Activated CD4-positive, alpha-beta T cell treated with anti-CD3 and anti-CD28 coated beads for 48 hours (primary cell): ENCODE measurements at places on chromosomes 1 and 21.

- no peak for DNase-seq
These were observed 12.5 kb downstream of the MECR start for GRCh38 chr1:29218223-29218622.

DNA sequence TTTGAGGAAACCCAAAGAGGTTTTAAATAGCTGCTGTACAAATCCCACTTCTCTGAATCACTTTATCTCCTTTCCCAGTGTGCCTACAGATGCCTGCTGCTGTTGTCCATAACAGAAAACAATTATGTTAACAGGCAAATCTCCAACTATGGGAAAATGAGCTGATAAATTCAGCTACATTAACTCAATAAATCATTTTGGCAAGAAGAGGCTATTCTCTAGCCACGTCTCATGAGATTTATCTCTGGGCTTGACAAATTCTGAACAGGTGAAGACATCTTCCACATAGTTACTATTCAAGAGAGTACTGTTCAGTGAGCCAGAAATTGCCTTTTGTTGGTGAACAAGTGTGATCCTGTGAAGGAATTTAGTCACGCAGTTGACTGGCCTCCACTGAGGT, 327.1 kb upstream of the FMN2 start:
- DNase-seq, result no peak

DNA sequence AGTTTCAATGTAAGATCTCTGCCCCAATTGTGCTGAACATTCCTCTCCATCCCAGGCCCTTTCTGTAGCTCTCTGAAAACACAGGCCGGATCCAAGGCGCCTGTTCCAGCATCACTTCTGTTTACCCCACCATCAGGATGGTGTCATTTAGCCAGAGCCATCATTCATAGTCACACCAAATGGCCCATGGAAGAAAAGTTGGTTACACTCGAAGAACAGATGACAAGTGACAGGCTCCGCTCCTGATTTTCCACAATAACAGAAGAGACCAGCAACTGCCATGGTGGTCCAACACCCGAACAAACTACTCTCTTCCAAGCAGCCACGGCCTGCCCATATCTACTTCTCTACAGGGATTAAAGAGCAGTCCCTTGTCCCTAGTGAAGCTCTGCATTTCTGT, 59.9 kb upstream of the PROX1 start:
- DNase-seq, result no peak

DNA sequence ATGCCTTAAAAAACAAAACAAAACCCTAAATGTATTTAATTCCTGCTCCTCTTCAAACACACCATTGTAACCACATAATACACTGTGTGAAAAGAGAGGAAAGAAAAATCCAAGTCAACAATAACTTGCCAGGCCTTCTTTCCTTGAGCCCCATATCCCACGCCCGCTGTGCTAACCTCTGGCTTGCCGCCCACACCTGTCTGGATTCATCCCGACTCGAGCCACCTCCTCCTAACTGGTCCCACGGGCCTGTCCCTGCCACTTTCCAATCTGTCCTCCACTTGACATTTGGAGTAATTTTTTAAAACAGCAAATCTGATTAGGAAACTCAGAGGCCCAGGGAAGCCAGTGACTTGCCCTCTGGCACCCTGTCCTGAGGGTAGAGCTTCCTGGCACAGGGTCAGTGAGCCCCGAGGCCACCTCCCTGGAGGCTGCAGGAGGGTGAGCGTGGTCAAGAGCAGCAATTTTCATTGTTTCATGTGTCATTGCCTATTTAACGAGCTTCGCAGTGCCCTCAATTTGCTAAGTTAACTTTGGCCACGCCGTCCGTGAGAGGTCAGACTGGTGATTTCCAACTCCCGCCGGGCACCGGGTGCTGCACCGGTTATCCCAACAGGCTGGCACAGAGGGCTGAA, 54.1 kb downstream of the B3GALT5 start:
- no peak for DNase-seq

- peak; percentile 50 for DNase-seq
These were observed 719 bp downstream of the EYA3 start for GRCh38 chr1:28087614-28088167.

DNA sequence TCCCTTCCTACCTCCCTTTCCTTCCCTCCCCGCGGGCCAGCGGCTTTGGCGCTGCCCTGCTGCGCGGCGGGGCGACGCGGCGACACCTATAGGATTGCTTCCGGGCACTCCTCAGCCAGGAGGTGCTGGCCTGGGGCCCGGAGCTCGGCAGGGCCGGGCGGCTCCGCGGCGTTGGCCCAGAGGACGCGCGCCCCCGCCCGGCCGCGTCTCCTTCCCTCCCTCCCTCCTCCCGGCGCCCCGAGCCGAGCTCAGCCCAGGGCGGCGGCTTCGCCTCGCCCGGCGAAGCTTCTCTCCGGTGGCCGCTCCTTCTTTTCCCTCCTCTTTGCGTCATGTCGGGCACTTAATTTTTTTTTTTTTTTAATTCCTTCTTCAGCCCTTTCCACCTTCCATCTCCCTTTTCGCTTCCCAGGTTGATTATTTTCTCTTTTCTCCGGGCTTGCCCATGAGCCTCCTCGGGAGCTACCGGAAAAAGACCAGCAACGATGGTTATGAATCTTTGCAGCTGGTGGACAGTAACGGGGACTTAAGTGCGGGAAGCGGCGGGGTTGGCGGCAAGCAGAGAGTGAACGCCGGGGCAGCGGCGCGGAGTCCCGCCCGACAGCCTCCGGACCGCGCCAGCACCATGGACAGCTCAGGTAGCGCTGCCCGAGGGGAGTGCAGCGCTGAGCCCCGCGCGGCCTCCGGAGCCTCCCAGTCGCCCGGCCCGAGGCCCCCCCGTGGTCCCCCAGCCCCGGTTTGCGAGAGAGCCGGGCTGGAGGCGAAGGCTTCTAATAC, at the start of gene DNAJC6:
DNAJC6 (plus strand) TSS at position 240 of the 774 bp plus-strand sequence; CDS start at position 443, 203 bp downstream.
- DNase-seq, result peak; percentile 70

DNA sequence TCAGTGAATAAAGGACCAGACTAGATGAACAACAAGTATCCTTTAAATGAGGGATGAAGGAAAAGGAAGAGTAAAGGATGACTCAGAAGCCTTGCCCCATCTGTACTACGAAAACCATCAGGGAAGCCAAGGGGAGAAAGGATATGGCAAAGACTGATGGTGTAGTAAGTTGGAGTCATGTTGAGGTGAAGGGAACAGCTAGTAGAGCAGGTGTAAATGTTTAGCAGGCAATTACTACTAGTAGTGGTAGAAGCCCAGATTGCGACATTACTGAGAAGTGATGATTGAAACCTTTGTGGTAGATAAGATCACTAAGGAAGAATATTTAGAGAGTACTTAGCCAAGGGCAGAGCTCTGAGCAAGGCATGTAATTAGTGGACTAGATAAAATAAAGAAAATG, 84.0 kb downstream of the PHTF1 start:
- no peak for DNase-seq

DNA sequence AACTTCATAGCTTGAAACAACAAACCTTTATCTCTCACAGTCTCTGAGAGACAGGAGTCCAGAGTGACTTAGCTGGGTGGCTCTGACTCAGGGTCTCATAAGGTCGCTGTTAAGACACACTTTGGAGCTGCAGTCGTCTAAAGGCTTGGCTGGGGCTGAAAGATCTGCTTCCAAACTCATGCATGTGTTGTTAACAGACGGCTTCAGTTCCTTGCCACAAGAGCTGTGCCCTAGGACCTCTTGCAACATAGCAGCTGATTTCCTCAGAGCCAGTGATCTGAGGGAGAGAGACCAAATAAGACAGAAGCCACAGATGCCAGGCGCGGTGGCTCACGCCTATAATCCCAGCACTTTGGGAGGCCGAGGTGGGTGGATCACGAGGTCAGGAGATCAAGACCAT, 176.8 kb downstream of the DISC1 start:
- no peak for DNase-seq

DNA sequence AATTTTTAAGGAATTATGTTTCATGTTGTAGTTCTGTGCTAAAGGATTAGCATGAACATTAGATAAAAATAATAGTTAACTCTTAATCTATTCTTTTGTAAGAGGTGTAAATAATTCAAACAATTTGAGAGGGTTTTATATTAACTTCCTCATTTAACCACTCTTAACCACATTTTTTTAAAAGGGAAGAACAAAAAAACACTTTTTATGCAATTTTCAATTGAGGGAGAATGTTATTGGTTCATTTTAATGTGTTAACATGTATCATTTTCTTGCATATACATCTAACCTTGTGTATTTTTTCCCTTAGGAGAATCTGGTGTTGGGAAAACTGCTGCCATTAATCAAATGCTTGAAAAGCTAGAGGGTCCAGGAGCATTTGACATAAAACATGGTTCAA, 169.0 kb downstream of the LBR start:
- DNase-seq, result no peak

DNA sequence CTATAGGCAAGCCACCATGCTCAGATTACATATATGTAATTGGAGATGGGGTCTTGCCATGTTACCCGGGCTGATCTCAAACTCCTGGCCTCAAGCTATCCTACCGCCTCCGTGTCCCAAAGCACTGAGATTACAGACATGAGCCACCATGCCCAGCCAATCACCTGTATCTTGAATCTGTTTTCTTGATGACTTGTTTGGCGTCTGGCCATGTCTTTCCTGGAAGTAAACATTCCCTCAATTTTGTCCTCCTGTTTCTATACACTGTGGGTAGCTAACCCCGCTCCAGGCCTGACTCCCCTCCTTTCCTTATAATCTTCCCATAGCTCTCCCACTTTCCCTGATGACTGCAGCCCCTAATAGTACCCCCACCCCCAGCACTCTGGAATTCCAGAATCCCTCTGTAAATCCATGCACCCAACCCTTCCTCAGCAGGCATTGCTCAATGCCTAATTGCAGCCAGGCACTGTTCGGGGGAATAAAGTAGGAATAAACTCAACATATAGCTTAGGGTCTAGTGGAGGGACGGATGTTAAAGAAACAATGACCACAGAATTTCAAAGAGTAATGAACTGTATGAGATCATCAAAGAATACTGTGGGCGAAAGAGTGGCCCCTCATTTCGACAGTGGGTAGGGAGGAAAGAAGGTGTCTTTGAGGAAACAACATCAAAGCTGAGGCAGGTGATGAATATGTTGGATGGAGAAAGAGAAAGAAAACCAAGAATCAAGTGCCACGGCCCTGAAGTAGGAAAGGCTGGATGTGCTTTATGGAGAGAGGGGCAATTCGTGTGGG, 161.5 kb downstream of the ADSS2 start:
- DNase-seq, result no peak

DNA sequence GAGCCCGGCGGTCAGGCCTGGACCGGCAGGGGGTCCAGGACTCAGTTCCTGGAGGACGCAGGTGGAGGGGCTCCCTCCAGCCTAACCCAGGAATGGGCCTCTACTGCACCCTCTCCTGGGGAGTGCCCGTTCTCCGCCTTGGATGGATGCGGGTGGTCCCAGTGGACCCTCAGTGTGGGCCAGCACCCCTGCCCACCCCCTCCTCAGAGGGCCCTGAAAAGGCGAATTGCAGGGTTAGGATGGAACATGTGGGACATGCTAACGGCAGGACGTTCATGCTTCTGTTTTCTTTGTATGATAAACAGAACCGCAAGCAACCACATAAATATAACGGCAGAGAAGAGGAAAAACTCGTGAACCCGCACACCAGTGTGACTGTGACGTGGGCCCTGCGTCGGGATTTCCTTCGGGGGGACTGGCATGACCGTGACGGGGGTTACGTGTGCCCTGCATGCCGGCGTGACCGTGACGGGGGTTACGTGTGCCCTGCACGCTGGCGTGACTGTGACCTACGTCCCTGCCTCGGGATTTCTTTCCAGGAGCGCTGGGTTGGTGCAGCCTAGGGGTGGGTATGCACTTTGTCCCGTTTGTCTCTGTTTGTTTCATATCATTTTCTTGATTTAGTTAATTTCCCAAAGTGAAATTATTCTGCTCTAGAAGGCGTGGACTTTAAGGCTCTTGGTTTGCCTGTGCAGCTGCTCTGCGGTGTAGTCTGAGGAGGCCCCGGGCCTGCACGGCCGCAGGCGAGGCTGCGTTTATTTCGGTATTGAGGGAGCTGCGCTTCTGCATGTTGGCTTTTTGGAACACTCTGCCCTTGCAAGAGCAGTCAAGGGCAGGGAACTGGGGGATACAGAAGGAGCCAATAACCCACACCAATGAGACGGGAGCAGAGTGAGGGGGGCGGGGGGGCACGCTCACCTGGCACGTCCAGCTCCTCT, 3.1 kb downstream of the FTCD start:
- DNase-seq, result peak; percentile 0

GRCh38 chr1:27144920-27145661, 9.8 kb downstream of the SLC9A1 start:
- DNase-seq, result no peak

DNA sequence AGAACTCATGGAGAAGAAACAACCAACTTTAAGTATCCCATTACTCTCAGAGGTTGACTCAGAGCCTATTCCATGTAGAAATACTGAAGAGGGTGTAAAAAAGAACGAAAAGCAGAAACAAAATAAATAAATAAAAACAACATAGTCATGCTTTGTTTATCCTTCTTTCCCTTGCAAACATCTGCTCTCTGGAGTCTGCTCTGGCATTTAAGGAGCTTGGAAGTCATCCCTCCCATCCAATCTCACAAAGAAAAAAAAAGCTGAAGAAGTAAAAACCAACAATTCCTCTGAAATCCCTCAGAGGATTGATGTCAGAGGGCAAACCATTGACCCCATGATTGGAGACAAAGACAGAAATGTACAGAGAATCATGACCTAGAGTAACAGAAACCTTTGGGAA, 302.6 kb upstream of the GREM2 start:
- no peak for DNase-seq

DNA sequence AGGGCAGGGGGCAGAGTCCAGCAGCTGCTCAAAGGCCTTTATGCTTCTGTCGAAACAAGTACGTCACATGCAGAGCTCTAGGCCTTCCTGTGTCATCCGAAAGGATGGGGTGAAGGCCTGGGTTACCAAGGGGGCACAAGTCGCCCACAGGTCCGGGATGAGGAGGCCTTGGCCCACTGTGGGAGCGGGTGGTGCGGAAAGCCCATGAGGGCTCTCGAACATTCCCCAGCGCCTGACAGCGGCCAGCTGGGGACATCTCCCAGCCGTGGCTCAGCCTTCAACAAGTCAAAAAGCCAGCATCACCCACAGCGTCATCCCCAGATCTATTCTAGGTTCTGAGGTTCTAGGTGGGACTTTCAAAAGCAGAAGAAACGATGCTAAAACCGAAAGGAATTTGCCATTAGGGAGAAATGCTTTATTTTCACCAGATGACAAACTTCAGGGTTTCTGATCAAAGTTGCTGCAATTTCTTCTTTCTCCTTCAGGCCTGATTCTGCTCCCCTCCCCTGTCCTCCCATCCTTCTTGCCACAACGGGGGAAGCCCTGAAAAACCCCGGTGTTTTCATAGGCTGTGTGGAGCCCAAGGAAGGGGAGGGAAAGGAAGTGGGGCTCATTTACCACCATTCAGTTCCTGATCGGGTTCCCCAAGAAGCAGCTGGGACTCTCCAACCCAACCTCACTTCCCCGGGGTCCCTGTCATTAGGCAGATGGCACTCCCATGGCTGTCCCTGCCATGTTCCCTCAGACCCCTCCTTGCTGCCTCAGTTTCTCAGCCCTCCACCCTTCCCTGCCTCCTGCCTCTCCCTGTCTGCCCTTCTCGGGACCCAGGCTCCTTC, 17.6 kb downstream of the GPR137B start:
- DNase-seq, result no peak

DNA sequence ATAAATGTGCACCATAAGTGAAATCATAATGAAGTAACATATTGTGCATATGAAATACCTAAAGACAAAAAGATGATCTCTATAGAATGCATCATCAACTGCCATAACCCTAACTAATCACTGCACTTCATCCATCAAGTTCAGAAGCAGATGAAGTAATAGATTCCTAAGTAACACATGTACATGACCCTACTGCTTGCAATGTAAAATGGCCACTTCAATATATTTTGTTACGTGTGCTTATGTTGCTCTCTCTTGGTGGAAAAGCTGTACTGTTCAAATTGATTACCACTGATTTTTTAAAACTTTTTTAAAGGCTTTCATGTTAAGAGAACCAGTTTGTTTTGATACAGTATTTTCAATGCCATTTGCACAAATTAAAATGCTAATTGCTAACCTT, 141.8 kb downstream of the TTLL7 start:
- no peak for DNase-seq
